A549 treated with GW870086 at 1 μM for 4 hours (cell line): ENCODE measurements at places on chromosomes 6 and 20. TPM values are rescaled to one million over a fixed set of nuclear protein-coding genes. Genes with fewer than 3 reads are reported as not detected.

GGTLC1 gene
- total RNA-seq: not detected in 5 replicates

OVOL2 gene
- 0.18 to 0.34 TPM (median 0.21 TPM) in 4 of 5 replicates, not detected in the other for total RNA-seq

SLC13A3 gene
- total RNA-seq: 0.12 to 0.17 TPM in 2 of 5 replicates, not detected in the others

CDH26 gene
- total RNA-seq: 0.10 to 0.23 TPM (median 0.15 TPM) in 4 of 5 replicates, not detected in the other

PLAGL2 gene
- 12.8 to 14.2 TPM (median 13.6 TPM) in 5 replicates for total RNA-seq

DNAH8 gene
- not detected in 5 replicates for total RNA-seq

BPIFB6 gene
- not detected in 5 replicates for total RNA-seq

CTAGE9 gene
- not detected in 5 replicates for total RNA-seq

COL9A1 gene
- total RNA-seq: not detected in 5 replicates

CLPSL2 gene
- 0.79 to 2.0 TPM (median 1.3 TPM) in 4 of 5 replicates, not detected in the other for total RNA-seq
